ENCODE measurements at places on chromosomes 6 and 20. TPM values are rescaled to one million over a fixed set of nuclear protein-coding genes. Genes with fewer than 3 reads are reported as not detected.
A peak's percentile ranks its signal among the peaks of the same experiment; 100 is the strongest.

DNA sequence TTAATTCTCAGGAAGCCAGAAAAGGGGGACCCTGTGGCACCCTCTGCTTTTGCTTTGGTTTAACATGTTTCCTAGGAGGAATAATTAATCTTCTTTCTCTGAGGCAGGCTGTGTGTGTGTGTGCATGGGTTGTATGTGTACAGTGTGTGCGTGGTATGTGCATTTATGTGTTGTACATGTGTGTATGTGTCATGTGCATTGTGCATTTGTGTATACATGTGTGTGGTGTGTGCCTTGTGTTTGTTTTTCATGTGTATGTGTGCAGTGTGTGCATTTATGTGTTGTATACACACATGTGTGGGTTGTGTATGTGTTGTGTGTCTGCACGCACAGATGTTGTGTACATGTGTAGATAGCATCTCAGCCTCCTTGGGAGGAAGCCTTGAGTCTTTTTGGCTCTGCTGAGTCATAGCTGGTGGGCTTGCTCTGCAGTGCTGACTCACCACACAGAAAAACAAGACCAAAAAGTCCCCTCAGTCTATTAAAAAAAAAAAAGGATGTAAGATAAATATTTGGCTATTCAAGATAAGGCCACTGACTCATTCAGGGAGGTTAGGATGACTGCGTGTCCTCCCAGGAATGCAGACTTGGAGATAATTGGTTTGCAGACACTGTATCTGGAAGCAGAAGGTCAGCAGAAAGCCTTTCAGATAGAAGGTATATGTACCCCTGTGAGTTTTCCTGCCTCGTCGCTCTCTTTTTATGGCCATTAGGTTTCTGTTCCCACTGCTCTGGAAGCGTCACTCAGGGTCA is 58.6 kb downstream of the SYNJ2 start:
- no peak for DNase-seq

DNA sequence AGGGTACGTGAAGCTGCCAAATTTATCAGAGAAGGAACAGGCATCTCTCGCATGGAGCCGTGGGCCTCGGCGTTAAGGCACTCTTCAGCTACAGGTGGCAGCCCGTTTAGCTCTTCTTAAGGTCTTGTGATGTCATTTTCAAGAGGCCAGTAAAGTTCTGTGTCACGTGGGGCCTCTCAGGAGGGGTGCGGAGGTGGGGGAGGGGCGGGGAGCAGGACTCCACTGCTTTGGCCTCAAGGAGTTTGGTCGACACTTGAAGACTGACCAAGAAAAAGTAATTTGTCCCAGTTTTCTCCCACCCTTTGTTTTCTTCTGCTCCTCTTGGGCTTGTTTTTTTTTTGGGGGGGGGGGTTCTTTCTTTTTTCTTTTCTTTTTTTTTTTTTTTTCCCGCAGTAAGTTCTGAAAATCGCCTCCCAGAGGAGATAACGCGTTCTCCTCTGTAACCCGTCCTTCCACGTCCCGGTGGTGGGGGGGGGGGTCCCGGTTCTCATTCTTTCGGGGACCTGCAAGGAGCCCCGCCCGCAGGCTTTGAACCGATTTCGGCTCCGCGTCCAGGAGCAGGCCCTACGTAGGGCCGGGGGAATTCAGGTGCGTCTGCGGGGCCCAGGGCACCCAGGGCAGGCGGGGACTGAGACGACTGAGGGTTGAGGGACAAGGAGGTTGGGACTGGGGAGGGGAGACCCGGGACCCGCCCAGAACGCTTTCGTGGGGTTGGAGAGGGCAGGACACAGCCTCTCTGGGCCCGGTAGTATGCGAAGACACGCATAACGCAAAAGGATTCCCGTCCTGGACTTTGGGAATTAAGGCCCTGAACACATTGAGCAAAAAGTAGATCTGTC is 26.0 kb downstream of the GPX6 start:
- DNase-seq, result peak; percentile 38

DNA sequence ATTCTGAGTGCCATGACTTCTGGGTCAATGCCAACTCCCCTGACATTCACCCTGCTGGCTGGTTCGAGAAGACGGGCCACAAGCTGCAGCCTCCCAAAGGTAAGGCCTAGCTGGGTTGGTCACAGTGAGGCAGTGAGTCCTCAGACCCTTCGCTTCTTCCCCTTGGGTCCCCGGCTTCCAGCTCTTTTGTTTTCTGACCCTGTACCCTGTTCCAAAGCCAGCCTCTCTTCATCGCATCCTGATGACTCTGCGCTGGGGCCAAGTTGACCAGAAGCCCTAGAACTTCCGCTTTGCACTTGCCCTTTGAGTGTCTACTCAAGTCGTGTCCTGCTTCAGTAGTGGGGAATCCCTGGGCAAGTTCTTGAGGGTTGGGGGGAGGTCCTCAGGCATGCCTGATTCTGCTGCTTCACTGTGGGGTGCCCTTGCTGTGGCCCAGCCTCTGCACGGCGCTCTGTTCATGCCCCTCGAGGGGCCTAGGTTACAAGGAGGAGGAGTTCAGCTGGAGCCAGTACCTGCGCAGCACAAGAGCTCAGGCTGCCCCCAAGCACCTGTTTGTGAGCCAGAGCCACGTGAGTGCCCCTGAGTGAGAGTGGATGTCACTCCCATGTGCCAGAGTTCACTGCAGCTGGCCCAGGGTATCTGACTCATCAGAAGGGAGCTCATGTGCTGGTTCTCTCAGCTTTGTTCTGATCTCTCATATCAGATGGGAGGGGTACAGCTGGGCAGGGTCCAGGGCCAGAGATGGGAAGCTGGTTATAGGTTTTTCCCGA is 23.0 kb downstream of the L3MBTL1 start:
- no peak for DNase-seq

DNA sequence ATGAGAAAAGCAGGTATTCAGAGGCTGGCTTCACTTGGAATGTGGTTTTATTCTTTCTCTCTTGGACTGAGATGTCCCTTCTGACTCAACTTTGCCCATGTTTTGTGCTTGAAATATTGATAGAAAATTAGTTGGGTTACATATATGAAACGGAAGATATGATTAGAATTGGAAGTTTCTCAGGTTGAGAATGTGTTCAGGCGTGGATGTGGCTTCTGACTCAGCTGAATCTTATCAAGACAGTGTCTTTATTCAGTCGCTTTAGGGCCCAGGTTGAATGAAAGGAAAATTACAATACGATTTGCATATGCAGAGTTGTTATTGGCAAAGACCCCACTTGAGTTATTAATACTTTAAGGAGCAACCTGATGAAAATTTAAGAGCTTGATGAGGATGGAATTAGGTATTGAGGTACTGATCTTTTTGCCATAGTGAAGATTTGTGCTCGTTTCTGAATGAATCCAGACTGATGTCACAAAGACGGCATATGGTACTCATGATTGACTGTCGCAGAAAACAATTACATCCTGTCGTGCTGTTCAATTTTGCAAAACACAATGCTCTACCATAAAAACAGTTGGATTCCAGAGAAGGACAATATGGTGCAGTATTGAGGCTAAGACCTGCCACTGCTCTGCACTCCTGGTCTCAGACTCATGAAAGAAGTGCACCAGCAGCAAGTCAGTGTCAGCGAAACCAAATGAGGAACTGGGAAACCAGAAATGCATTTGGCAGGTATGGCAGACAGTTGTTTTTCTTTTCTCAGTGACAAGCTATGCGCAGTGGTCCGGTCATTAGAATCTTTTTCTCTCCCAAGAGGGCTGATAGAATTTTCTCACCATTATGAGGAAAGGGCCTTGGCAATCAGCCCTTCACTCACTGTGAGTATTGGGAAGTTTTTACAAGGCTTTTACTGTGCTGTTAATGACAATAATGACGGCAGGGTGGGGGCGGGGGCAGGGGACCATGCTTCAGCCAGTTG is 158.3 kb downstream of the DOK5 start:
- no peak for DNase-seq

GRCh38 chr6:34246249-34246562 is 2.6 kb downstream of the SMIM29 start:
- DNase-seq, result no peak

GRCh38 chr6:154306696-154307095 is 49.9 kb downstream of the IPCEF1 start:
- DNase-seq, result no peak

DNA sequence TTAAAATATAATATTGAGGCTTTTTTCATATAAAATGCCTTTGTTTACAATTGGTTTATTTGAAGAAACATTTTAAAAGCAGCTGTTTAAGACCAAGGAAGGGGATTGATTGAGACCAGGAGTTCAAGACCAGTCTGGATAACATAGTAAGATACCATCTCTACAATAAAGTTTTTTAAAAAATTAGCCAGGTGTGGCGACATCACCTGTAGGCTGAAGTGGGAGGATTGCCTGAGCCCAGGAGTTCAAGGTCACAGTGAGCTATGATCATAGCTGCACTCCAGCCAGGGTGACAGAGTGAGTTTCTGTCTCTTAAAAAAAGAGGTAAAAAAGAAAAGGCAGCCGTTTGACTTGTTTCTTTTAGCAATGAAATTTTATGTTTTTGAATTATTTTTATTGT is 117.0 kb downstream of the STXBP5 start:
- no peak for DNase-seq

GRCh38 chr20:6232436-6232835 is 109.6 kb upstream of the FERMT1 start:
- DNase-seq, result no peak

- DNase-seq, result no peak
Observed at GRCh38 chr6:111533087-111533784, 50.2 kb upstream of the REV3L start.

- no peak for DNase-seq
Observed at GRCh38 chr20:34579979-34580940, 21.7 kb downstream of the MAP1LC3A start.

GRCh38 chr20:22063753-22064152 is 358.3 kb downstream of the PAX1 start:
- DNase-seq, result no peak

DNA sequence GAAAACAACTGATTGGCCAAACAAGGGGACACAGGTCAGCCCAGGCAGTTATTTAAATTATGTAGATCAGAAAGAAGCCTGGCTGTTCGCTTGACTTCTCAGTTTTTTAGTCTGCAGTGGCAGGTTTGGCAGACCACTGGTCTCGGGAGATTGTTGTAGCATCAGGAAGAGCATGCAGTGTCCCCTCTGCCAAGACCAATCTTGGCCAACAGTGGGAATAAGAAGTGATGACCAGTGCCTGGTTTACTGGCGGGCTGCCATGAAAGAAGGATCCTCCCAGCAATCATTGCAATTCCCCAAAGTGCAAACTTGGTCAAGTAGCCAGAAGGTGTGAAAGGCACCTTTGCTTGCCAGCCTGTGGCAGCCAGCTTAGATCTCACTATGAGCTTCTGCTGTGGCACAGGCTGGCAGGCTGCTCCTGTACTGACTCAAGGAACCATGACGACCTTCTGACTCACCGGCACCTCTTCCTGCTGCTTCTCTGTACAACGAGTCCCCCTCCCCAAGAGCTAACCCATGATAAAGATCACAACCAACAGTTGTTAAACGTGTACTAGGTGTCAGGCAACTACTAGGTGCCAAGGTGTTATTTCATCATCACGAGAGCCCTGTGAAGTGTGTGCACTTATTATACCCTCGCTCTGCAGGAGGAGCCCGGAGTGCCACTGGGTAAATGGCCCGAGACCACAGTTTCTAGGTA is 76.8 kb upstream of the DUSP22 start:
- DNase-seq, result no peak

- DNase-seq, result no peak
Observed at GRCh38 chr6:168871642-168872315, 381.9 kb downstream of the THBS2 start.

- DNase-seq, result no peak
Observed at GRCh38 chr6:148750838-148751792, 4.3 kb downstream of the UST start.

- no peak for DNase-seq
Observed at GRCh38 chr6:112310439-112311125, 36.5 kb upstream of the RFPL4B start.

GRCh38 chr6:81633391-81633790 is 119.1 kb downstream of the TENT5A start:
- DNase-seq, result no peak

GRCh38 chr6:35417979-35418661 is 34.0 kb upstream of the FANCE start:
- DNase-seq, result no peak

GRCh38 chr6:17169291-17169690 is 67.4 kb downstream of the STMND1 start:
- DNase-seq, result no peak

GRCh38 chr6:28764014-28764723 is 159.6 kb downstream of the TRIM27 start:
- no peak for DNase-seq

GRCh38 chr6:117503211-117503610 is 20.7 kb downstream of the DCBLD1 start:
- DNase-seq, result no peak

- no peak for DNase-seq
Observed at GRCh38 chr6:111474106-111474505, 8.9 kb downstream of the REV3L start.

- no peak for DNase-seq
Observed at GRCh38 chr6:111818539-111819226, 54.6 kb downstream of the FYN start.

DNA sequence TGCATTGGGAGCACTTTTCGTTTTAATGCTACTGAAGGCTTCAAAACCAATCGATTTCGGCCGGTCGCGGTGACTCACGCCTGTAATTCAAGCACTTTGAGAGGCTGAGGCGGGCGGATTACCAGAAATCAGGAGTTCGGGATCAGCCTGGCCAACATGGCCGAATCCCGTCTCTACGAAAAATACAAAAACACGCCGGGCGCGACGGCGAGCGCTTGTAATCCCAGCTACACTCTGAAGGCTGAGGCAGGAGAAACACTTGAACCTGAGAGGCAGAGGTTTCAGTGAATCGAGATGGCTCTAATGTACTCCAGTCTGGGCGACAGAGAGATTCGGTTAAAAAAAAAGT is 58.4 kb downstream of the TRIM38 start:
- peak; percentile 46 for DNase-seq

DNA sequence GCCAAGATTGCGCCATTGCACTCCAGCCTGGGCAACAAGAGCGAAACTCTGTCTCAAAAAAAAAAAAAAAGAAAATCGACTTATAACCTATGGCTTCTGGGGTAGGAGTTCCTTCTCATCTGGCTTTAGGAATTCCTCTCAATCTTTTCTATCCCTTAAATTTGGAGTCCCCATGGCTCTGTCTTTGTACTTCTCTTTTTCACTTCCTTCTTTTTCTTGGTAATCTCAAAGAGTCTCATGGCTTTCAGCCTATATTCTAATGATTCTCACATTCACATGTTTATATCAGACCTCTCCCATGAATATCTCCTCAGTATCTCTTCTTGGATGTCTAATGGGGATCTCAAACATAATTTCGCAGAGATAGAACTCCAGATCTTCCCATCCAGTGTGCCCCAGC is 42.8 kb upstream of the RALGAPA2 start:
- DNase-seq, result no peak

DNA sequence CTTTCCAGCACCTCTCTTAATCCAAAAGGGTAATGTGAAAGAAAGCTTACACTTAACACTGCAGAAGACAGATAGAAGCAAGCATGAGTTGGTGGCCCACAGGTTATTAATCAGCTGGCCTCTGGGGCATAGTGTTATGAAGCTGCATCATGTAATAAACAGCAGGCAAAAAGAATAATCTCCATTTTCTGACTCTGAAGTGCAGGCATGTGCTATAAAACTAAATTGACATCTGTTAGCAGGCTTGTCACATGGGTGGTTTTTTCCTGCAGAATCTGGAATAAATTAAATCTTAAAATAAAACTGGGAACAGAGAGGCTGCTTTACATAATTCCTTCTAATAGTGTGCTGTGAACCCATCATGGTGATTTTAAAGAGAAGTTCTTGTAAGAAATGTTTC is 73.3 kb downstream of the METTL24 start:
- no peak for DNase-seq

Gene FERMT1
- total RNA-seq, result 2.1 TPM

Gene SIRPD
- not detected for total RNA-seq

Gene ESR1
- 2.2 TPM for total RNA-seq

Gene GTSF1L
- total RNA-seq, result not detected

Gene PI3
- 0.97 TPM for total RNA-seq

Gene MYMX
- not detected for total RNA-seq

Gene TNFRSF21
- total RNA-seq, result 6.0 TPM

Gene LRFN2
- total RNA-seq, result not detected

Measured in heart left ventricle (tissue), 16 donors.